Naive thymus-derived CD4-positive, alpha-beta T cell (primary cell): ENCODE measurements at places on chromosomes 11 and 22. TPM values are rescaled to one million over a fixed set of nuclear protein-coding genes. Genes with fewer than 3 reads are reported as not detected.

DNA sequence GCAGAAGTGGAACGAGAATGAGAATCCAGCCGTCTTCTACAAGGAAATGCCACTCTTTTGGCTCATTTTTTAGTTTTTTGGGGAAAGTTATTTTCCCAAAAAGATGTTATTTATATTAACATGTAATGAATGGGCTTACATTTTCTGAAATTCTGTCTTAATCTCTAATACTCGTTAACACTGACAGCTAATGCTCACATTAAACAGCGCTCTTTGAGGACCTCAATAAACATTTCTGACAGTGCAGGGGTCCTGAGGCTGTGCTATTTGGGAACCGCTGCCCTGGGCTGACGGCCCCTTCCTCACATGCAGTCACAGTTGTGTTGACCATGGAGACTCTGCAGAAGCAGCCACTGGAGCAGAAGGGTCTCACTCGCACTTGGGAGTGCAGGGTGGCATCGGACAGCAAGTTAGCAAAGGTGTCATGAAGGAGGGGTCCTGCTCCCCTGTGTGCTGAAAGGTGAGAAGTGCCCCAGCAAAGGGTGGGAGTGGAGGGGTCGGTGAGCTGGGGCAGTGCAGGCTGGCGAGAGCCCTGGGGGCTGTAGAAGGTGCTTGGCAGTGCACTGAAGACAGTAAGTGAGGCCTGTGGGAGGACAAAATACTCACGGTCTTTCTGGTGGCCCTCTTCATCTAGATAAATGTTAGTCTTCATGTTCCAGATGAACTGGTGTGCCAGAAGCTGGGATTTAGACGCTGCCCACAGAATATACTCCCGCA is 53.1 kb upstream of the SERPIND1 start:
- no peak for DNase-seq

GRCh38 chr11:113444502-113445123 is 30.6 kb downstream of the DRD2 start:
- DNase-seq: no peak

GRCh38 chr22:37627545-37627944 is 11.9 kb upstream of the SH3BP1 start:
- DNase-seq: peak; percentile 38

DNA sequence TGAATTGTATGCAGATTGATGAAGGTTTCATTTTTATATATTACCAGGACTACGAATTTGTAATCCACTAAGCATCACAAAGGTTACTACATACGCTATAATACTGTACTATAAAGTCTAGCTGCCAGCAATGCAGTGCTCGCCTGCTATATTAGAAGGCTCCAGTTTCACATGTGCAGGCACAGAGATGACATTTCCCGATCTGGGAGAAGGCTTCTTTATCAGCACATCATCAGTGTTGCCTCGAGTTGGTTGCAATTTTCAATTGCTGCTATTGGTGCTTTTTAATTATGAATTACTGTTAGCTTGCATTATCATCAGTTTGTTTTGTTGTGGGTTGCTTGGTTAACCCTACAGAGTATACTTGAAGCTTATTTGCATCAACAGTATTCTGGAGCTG is 143.2 kb upstream of the TEAD1 start:
- DNase-seq: no peak

- DNase-seq: no peak
Measured at GRCh38 chr11:37459456-37459855, 861.4 kb upstream of the RAG2 start.

- peak; percentile 35 for DNase-seq
Measured at GRCh38 chr11:66478729-66479393, 1.4 kb upstream of the DPP3 start.

DNA sequence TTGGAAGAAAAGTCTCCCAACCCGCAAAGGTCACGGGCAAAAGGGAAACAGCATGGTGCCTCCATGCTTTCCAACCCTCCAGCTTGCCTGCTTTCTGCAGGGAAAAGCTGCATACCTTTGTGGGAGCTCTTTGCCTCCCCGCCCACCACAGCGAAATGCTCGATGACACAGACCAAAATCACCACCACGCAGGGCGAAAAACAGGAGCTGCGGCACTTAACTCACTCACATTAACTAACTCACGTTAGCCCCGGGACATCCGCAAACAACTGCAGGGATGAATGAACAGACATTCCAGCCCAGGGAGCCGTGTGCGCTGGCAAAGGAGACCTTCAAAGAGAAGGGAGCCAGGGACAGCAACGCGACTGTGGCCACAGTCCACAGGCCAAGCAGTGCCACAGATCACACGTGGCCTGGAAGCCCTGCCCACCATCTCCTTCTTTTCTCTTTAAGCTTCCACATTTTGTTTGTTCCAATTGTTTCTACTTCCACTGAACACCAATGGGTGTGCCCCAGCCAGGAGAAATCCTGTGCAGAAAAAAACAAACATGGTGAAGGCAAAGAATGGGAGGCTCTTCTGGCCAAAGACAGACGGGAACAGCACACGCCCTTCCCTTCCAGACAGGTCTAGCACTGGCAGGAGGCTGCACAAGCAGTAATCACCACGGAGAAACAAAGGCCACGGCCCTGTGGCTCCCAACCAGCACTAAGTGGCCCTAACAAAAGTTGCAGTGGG is 39.3 kb downstream of the DUSP8 start:
- DNase-seq: no peak

GRCh38 chr11:57466680-57467079 is 6.4 kb downstream of the RTN4RL2 start:
- no peak for DNase-seq

DNA sequence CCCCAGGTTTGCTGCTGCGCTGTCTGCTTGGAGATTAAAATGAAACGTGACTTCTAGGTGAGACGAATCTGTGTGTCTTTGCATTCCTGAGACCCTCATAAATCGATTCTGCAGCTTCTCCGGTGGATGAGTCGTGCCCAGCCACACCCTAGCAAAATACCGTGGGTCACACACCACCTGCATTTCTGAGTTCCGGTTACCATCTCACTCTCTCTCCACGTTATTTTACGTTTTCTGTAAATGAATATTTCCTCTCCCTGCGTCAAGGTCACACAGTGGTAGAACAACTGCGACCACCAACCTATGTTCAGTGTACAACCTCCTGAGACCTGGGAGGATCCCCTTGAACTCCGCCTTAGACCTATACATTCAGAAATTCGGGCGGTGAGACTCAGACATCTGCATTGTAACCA is 1.1 kb downstream of the YWHAH start:
- no peak for DNase-seq

FIBIN gene
- total RNA-seq: not detected

DBX1 gene
- total RNA-seq: not detected

OVOL1 gene
- total RNA-seq: not detected

C1QTNF5 gene
- not detected for total RNA-seq

SLC35E4 gene
- total RNA-seq: 5.2 TPM

TPH1 gene
- total RNA-seq: 1.4 TPM
